ENCODE measurements at places on chromosomes 1 and 21.

DNA sequence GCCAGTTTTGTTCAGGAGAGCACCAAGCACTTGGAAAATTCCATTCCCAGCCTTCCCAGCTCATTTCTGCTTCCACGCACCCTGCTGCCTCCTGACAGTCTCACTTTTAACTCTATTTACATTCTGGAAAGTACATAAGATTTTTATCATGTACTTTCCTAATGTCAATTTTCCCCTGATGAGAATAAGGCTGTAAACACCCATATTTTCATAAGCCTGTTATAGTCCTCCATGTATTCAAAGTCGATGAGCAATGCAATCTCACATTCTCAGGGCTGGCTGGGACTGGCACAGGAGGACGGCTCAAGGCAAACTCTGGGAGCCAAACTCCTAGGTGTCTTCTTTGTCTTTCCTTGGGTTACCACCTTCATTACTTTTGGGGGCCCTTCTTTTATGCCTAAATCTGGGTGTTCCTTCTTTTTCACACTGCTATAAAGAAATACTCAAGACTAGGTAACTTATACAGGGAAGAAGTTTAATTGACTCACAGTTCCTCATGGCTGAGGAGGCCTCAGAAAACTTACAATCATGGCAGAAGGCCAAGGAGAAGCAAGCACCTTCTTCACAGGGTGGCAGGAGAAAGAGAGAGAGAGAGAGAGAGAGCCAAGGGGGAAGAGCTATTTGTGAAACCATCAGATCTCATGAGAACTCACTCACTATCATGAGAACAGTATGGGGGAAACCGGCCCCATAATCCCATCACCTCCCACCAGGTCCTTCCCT lies 94.6 kb downstream of the IGSF21 start:
- H3K4me3 ChIP-seq: no peak overlapping the region
- H3K27ac ChIP-seq: no peak overlapping the region
- H3K36me3 ChIP-seq: no peaks in the 10 kb centered on the region
- DNase-seq: no peak

DNA sequence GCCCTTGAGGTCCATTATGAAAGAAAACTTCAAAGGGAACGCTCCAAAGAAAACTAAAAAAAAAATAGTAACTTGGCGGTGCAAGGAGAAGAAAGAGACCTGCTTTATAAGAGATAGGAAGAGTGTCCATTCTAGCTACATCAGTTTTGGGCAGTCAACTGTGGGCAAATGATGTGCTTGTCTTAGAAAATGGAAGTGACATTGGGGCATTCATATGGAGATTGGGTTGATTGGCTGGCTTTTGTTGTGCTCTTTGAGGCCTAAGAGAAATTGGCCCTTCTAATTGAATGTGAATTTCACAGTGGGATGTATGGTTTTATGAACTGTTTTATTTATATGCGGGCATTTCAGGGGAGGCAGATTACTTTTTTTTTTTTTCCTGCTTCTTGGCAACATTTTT lies 13.2 kb downstream of the PPP1R12B start:
- H3K27ac ChIP-seq: no peak overlapping the region
- no peak for DNase-seq
- no peaks in the 10 kb centered on the region for H3K27me3 ChIP-seq
- no peaks in the 10 kb centered on the region for H3K36me3 ChIP-seq

DNA sequence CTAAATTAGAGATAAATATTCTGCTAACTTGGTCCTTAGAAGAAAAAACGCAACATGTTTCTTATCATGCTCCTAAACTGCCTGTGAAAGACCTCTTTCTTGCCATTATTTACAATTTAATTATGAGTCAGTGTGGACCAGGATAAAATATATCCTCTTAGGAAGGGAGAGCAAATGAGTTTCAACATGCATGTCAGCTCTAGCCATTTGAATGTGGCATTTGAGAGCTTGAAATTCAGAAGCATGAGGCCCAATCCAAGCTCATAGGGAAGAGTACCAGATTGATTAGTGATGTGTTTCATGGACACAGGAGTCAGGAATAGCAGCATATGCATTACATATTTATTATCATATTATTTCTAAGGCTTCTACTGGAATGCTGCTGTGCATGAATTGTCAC lies 39.3 kb downstream of the TBX15 start:
- no peaks in the 10 kb centered on the region for H3K36me3 ChIP-seq
- H3K4me3 ChIP-seq: no peak overlapping the region
- H3K27me3 ChIP-seq: peaks cover under 1% of the 10 kb centered on the region
- no peak for DNase-seq
- peak overlapping the region; percentile 38 for H3K27ac ChIP-seq

GRCh38 chr1:159841749-159842148 lies 15.1 kb downstream of the SLAMF8 start:
- H3K27me3 ChIP-seq: peaks cover 6% of the 10 kb centered on the region
- DNase-seq: no peak
- H3K4me3 ChIP-seq: no peak overlapping the region
- H3K27ac ChIP-seq: no peak overlapping the region
- H3K4me1 ChIP-seq: peaks cover 30% of the 10 kb centered on the region
